ENCODE measurements at places on chromosomes 2 and 18. TPM values are rescaled to one million over a fixed set of nuclear protein-coding genes. Genes with fewer than 3 reads are reported as not detected.

The ACTG2 gene
- 0.13 TPM for polyA plus RNA-seq

The SERPINB2 gene
- 0.09 TPM for polyA plus RNA-seq

The SCYGR4 gene
- polyA plus RNA-seq = not detected

DNA sequence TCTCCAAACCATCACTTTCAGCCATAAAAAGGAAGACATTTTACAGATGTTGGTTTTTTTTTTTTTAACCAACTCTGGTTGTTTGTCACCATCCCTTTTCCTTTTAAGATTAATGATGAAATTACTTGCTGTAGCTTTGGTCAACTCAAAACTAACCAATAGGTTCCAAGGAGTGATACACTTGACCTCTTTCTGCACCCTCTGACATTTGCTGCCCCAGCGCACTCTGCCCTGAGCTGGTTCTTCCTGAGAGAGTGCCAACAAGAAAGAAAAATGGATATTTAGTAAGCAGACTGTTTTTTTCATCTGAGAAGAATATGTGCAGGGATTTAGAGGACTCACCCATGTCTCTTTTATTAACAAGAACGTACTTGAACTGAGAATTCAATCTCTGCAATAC, 520.0 kb downstream of the TXNL1 start:
- DNase-seq = no peak

- DNase-seq = no peak
These were observed 206.9 kb downstream of the ARL4C start for GRCh38 chr2:234289834-234290590.

DNA sequence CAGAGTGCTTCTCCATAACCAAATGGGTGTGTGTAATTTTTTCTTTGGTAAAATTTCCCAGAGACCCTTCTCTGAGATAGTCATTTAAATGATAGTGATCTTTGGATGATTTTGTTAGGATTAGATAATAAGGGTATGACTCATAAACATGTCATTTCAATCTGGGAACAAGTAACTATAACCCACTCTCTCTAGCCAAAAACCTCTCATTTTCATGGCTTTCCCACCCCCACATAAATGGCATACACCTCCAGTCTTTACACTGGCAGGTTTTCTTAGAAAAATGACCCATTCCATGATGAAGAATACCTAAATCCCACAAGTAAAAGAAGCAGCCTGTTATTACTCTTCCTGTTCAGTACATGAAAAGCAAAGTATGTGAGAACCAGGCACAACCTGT, 572.0 kb upstream of the ZEB2 start:
- DNase-seq = no peak

All from naive thymus-derived CD8-positive, alpha-beta T cell (primary cell).